ENCODE measurements at places on chromosomes 3 and 15.

DNA sequence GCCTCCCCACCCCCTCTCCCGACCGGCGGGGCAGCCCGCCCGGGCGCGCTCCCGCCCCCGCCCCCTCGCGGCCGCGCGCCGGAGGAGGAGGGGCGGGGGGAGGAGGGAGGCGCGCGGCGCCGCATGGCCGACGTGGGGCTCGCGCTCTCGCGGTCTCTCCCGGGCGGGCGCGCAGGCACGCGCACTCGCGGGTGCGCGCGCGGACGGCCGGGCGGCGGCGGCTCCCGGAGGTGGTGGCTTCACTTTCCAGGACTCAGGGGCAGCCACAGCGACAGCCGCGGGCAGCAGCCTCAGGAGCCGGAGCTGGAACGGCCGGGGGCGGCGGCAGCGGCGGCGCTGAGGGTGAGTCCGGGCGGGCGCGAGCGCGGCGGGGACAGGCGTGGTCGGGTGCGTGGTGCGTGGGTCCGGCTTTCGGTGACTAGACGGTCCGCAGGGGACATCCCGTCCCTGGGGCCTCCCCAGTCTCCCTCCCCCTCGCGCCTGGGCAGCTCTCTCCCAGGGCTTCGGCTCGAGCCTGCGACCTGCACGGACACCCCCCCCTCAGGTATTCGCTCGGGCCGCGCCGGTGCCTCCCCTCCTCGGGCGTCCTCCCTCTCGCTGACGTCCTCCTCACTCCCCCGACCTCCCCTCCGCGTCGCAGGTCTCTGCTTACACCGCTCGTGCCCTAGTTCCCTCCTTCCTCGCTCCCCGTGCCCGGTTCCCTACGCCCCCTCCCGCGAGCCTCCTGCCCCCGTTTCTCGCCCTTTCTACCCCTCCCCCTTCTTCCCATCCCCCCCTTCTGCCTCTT, at the start of gene UBE2E2:
UBE2E2 (plus strand) TSS at position 407 of the 787 bp plus-strand sequence.
- peak; percentile 45 for DNase-seq

- DNase-seq = peak; percentile 83
Observed at GRCh38 chr15:90934256-90934948, 683 bp upstream of the UNC45A start.

DNA sequence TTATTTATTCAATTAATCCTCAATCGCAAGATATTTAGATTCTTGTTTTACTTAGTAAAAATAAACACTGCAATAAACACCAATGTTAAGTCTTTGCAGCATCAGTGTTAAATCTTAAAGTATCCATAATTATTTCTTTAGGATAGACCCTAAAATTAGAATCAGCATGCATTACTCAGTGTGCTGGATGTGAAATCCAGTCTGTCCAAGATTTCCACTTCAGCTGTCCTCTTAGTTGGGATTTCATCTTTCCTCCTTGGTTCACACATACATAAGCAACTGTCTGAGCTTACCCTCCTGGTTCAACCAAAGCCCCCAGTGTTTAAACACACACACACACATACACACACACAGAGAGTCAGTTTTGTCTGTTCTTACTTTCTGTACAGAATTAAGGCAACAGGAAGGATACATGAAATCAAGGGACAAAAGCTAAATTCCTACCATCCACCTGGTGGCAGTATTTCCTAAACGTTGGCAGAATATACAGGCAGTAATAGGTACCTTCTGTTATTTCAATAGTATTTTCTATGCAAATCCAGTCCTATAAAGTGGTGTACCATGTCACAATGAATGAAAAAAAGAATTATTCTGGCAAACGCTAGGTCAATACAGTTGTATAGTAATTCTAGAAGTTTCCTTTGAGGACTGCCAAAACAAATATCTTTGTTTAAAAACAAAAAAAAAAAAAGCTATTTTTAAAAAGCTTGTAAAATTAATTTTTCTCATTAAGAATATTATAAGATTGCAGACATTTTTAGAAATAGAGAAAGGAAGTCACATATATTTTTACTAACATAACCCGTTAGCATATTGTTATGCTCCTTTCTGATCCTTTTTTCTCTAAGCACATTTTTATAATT, 27.3 kb upstream of the DMXL2 start:
- peak; percentile 13 for DNase-seq

DNA sequence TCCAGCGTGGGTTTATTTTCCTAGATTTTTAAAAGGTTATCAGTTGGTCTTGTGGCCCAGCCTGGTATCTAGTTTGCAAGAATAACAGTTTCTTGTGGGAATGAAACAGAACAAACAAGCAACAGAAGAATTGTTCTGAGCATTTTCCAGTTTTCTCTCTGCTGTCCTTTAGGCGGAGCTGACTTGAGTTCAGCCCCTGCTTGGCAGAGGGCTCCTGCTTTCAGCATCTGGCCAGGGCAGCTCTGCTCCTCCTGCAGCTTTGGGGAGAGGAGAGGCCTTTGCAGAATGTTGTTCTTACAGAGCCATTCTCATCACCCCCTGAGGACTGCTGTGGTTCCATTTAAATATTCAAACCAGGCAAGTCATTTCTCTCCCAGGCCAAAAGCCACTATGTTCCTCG, 117.7 kb downstream of the ALDH1A2 start:
- no peak for DNase-seq

- no peak for DNase-seq
Observed at GRCh38 chr15:47820057-47820746, 102.9 kb downstream of the SEMA6D start.

DNA sequence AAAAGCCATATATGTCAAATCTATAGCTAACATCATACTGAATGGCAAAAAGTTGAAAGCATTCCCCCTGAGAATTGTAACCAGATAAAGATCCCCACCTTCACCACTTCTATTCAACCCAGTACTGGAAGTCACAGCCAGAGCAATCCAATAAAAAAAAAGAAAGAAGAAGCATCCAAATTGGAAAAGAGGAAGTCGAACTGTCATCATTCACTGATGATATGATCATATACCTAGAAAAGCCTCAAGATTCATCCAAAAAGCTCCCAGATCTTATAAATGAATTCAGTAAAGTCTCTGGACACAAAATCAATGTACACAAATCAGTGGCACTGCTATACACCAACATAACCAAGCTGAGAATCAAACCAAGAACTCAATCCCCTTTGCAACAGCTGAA, 97.4 kb downstream of the CBLB start:
- no peak for DNase-seq

DNA sequence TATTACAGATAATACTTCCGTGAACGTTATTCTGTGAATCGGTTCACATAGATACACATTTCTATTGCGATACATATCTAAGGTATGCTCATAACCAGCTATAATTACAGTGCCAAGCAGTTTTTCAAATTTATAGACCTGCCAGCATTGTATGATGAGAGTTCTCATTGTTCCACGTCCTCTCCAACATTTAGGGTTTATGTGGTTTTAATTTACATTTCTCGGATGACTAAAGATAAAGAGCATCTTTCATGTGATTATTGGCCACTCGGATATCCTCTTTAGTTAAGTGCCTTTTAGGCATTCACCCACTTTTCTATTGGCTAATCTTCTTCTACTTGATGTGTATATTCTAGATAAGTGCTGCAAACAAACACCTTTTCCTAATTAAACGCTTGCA, 134.7 kb upstream of the CCDC54 start:
- DNase-seq = no peak

DNA sequence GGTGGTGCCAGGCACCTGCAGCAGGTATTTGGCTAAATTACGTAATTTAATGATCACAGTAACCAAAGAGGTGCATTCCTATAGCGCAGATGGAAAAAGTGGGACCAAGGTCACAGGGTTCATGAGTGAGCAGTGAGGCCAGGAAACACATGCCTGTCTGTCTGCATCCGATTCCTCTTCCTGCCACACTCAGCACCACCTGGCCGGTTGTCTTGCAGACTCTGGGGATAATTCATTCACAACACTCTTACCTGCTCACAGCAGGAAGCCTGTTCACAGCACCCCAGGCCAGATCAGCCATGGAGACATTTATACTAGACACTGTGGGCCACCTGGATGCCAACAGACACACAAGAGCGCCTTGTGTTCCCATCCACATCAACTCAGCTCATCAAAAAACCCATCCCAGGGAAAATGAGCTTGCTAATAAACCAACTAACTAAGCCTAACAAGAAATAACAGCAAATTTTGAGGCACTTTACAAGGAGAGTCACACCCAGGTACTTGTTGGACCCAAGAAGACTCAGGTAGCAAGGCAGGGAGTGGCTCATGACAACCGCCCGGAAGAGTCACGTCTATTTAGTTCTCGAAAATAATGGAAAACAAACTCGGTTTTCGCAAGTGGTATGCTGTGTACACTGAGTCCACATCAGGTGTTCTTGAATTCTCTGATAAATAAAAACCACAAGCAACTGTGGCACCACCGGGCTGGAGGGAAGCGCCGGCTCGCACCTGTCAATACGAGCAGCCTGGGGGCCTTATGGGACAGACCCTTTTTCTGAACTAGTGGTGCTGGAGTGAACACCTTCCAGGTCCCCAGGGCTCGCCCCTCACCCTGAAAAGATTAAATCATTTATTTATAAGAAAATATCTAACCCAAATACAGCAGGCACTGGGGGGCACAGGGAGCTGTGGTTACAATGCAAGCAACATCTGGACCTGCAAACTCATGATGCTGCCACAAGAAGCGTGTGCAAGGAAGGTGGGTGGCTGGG, 40.5 kb downstream of the FAM174B start:
- no peak for DNase-seq
